ENCODE measurements at places on chromosomes 12 and 14.

GRCh38 chr14:97390096-97390724 lies 593.0 kb downstream of the VRK1 start:
- DNase-seq = no peak

- DNase-seq = no peak
Measured at GRCh38 chr12:50053583-50053982, 3.8 kb upstream of the ASIC1 start.

- DNase-seq = no peak
Measured at GRCh38 chr12:112978163-112979040, at the start of gene OAS2. Gene OAS2, plus strand, starts transcription at chr12:112978519. Its CDS starts 90 bp downstream, at chr12:112978609.

DNA sequence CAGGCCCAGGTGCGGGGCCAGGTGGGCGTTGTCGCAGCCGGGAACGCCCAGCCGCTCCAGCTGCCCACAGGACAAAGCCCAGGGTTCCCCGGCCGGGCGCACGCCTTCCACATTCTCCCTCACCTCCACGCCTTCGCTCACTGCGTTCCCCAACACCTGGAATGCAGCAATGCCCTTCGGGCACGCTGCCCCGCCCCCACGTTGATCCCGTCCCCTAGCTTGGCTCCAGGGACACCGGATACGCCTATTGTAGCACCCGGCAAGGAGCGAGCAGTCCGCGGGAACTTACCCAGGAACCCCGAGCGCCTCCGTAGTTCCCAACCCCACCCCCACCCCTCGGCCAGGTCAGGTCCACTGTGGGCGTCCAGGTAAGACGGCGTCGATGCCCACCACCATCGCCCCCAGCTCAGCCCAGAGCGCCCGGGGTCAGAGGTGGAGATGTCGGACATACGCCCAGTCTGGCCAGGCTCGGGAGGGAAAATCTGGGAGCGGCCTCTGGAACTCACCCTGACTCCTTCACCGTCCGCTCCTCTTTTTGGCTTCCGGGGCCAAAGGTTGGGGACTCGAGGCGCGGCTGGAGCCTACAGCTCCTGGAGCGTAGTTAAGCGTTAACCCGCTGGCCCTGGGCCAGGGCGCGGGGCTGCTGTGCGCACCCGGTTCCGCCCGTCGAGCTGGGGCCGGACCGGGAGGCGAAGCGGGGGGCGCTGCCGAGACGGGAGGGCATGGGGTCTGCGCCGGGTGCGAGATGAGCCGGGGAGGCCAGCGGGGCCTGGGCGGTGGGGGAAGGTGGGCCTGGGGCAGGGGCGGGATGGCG lies 594 bp upstream of the CEP170B start:
- DNase-seq = no peak

- no peak for DNase-seq
Measured at GRCh38 chr12:50333441-50333840, 50.1 kb upstream of the LIMA1 start.

DNA sequence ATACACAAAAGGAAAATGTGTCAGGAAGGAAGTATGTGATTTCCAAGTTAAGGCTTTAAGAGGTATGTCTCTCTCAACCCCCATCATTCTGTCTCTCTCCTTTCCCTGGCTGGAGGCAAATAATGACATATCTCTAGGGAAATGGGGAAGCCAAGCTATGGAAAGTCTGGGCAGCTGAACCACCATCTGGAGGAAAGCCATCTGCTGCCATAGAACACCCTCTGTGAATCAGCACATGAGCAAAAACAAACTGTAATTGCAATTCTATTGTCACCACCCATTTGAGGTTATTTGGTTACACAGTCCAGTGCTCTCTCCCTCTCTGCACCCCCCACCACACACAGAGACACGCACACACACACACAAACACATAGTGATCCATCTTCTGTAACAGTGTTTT lies 766.2 kb downstream of the FLRT2 start:
- DNase-seq = no peak

DNA sequence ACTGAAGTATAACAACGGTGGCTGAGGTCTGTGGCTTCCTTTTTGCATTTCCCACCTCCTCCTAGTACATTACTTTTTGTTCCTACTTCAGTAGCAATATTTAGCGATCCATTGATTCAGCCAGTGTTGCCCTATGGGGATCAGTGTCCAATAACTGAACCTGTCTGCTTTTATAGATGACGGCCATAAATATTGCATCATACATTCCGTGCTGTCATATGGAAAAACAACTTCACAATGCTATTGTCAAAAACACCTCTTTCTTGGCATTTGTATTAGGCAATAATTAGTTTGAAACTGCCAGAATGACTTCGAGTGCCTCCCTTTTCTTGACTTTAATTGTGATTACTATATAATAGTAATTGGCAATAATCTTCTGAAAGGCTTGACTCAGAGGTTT lies 149.5 kb downstream of the PRIMA1 start:
- DNase-seq = no peak

DNA sequence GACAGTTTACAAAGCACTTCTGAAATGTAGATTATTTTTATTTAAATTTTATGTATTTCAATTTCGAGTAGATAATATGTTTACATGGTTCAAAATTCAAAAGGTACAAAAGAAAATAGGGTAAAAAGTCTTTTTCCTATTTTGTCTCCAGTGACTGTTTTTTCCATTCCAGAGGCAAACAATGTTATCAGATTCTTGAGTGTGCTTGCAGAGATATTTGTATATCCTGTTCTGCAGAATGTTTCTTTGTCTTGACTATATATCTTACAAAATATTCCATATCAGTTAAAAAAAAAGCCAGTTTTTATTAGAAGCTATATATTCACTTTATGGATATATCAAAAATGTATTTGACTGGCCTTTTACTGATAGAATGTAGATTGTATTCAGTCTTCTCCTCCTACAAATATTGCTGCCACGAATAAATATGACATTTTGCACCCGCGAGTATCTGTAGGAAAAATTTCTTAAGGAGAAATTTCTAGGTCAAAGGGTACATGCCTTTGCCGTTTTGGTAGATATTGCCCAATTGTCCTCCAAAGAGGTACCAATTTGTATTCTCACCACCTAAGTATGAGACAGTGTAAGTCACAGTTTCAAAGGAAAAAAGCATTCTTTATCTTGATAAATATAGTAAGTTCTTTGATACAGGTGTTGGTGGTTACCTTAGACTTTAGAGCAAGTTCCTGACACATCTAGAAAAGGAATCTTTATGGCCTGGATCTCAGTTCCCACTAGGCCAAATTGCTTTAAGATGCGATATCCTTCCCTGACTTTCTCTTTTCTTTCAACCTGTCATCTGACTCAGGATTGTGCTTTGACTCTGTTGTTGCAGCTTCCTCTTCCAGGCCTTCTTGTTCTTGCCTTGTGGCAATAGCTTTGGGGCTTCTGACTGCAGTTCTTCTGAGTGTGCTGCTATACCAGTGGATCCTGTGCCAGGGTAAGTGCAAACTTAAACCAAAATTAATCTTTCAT lies 2.3 kb downstream of the KLRG1 start:
- DNase-seq = no peak
